ENCODE measurements at places on chromosomes 6 and 20.

DNA sequence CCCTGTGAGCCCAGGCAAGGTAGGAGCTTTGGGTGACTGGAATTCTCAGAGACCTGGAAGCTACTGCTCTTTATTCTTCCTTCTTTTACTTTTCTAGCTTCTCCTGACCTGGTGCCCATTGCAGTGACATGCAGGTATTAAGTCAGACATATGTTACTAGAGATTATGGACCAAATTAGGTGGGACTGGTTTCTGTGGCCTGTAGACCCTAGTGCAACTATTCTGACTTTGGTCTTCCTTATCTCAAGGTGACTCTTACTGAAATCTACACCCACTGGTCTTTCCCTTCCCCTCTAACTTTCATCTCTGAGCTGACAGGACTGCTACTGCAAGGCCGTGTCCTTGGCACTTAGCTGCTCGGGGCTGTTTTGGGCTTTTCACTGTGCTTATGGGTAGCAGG is 24.4 kb upstream of the TMEM217 start:
- no peak for DNase-seq

GRCh38 chr20:25277051-25277801 is 29.3 kb downstream of the PYGB start:
- no peak for DNase-seq

GRCh38 chr6:170004585-170005210 is 253.3 kb downstream of the ERMARD start:
- DNase-seq, result no peak

GRCh38 chr20:55424968-55425367 is 580.4 kb downstream of the CBLN4 start:
- DNase-seq, result no peak

- DNase-seq, result no peak
Observed at GRCh38 chr6:25689966-25690365, 38.0 kb downstream of the SCGN start.

DNA sequence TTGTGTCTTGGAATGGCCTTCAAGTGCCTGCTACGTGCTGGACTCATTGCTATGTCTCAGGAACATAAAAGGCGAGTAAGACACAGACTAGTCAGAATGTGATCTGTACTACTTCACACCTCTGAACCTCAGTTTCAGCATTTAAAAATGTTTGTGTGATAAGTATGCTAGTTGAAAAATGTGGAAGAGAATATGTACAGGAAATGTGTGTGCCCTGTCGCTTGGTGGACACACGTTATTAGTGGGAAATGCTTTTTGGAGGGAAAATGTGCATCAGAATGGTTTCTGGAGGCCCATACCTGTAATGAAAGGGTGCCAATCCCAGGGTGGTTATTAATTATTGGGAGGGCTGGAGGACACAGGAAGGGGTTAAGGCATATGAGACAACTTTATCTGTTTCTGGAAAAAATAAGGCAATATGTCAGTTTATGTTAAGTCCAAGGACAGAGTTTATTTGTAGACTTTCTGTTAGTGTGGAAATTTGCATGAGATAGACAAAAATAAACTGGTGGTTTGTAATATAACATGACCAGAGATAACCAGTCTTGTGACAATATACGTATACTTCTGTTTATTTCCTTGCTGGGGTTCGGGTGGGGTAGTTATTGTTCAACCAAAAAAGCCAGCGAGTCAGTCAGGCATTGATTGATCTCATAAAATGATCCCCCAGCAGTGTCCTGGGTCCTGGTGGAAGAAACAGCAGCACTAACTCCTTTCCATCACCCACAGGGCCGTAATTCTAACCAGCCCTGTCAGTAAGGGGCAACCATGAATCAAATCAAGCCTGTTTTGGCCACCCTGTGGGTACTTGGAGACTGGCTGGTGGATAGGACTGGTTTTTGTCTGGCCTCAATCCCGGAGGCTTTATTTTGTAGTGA is 117.9 kb downstream of the JARID2 start:
- DNase-seq, result no peak

- DNase-seq, result no peak
Observed at GRCh38 chr20:9627219-9627618, 112.8 kb downstream of the LAMP5 start.

DNA sequence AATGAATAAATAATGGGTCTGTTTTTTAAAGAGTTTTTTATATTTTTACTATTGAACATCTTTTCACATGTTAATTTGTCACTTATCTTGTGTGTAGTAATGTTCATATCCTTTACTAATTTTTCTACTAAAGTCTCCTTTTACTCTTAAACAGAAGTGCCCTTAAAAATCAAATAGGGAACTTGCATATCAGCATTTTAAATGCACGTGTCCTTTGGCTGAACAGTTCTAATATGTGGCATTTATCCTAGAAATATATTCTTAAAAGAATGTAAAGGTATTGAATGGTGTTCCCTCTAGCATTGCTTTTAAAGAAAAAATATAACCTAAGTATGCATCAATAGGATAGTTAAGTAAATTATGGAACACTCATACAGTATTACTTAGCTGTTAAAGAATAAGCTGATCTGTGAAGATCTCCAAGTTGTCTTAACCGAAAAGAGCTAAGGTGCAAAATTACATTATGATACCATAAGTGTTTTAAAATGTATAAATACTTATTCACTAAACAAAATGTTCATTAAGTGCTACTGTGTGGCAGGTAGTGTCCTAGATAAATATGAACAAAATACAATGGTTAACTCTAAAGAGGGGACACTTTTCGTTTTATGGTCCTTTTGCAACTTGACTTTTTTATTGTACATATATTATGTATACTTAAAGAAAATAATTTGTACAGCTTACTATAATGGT is 631 bp upstream of the PGBD1 start:
- DNase-seq, result no peak

GRCh38 chr20:4087923-4088322 is 72.6 kb upstream of the RNF24 start:
- no peak for DNase-seq

DNA sequence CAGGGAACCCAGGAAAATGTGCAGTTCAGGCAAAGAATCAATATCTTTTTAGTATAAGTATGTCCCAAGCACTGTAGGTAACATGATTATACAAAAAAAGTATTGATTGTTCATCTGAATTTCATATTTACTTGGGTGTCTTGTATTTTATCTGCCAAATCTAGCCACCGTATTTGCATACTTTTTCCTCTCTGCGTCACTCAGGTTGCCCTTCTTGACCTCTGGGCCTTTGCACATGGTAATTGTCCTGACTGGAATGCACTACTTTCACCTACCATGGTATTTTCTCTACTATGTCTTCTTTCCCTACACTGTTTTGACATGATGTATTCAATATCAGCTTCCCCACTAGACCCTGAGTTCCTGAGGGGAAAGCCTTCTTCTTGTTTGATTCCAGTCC is 15.2 kb downstream of the GSTA3 start:
- no peak for DNase-seq

DNA sequence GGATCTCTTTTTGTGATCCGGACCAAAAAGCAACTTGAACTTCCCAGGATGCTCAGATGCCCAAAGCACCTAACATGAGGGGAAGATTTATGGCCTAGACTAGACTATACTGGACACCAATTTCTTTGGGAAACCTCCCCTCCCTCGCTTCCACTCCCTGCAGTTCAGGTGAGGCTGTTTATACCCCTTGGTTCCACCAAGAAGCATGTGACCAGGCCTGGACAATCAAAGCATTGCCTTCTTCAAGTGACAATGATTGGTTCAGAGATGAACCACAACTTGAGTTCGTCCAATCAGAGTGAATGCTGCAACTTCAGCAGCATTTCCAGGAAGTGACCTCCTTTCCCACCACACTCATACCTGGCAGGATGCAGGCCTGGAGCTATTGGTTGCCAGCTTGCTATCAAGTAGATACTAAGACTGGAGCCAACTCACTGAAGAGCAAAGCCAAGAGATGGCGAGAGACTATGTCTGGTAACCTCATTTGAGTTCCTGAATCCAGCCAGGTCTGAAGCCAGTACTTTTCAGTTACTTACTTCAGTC is 45.6 kb upstream of the SLC9A8 start:
- no peak for DNase-seq

- DNase-seq, result no peak
Observed at GRCh38 chr6:21844120-21844917, 250.8 kb downstream of the SOX4 start.

DNA sequence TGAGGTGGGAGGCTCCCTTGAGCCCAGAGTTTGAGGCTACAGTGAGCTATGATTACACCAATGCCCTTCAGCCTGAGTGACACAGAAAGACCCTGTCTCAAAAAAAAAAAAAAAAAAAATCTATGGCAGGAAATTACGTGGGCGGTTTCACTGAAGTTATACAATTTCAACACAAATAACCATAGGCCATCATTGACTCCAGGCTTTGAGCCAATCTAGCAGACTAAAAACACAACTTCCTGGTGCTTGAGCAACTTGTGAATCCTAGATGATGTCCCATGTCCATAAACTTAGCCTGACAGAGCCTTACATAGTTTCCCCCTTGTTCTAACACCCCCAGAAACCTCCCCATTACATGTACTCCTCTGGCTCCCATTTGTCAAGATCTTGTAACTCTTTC is 131.8 kb downstream of the QRSL1 start:
- DNase-seq, result no peak

DNA sequence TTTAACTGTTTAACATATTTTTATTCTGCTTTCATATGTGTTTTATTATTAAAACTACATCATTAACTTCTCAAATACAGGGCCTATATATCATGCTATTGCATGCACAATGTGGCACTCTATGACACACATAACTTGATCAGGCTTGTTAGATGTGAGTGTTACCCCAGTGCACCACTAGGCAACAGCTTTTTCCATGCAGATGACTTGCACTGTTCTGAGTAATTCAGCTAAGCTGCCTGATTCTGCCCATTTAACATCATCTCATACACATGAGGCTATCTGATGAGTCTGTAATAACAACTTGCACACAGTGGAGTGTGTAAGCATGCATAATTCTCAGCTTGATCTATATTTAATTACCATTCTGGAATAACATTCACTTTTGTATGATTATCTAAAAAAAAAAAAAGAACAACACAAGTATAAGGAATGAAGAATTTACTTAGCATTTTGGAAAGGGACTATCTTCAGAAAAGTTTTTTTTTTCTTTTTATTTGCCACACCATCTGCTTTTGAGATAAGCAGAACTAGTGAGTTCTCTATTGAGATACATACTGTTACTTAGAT is 83.1 kb downstream of the GRM1 start:
- DNase-seq, result no peak

- no peak for DNase-seq
Observed at GRCh38 chr6:46704562-46704961, 16.9 kb downstream of the TDRD6 start.

GRCh38 chr6:105372849-105373182 is 30.1 kb downstream of the PREP start:
- no peak for DNase-seq
